ENCODE measurements at places on chromosomes 13 and 19.

DNA sequence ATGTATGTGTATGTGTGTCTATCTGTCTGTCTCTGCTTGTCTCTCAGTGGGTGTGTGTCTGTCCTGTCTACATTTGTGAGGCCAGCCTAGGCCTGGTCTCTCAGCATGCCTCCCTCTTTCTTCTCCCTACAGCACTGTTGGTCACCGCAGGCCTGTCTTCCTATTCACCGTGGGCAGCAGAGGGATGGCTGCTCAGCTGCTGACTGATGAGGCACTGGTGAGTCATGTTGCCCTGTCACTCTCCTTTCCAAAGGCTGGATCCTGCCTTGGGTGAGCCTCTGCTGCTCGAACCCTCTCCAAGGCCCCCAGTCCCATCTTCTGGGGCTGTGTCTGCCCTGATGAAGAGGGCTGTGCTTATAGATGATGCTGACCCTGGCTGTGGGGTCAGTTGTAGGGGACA lies 6.3 kb downstream of the ZNF71 start:
- no peak for DNase-seq

- peak; percentile 40 for DNase-seq
These were observed 817.2 kb downstream of the SLITRK1 start for GRCh38 chr13:83065108-83065507.

DNA sequence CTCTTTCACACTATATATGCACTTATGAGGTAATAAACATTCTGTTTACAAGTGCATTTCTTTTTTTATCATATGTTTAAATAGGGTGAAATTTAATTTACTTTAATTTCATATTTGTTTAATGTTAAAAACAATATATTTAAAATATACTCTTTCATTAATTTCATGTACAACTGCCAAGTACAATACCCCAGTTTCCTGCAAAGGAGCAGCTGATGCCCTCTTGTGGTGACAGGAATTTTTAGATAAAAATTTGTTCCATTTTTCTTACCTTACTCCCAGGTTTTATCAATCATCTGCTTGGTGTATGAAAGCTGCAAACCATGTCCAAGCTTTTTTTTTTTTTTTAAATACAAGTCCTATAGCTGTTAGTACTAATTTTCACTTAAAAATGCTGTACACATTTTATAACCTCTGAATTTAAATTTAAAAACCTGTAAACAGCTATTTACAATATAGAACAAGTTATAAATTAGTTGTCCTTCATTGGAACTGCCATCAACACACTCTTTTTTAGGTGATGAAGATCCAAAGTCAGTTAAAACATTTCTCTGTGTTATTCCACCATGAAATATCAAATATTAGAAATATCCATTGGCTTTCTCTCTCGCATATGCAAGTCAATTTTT lies 4.9 kb downstream of the PCDH20 start:
- DNase-seq = peak; percentile 54

DNA sequence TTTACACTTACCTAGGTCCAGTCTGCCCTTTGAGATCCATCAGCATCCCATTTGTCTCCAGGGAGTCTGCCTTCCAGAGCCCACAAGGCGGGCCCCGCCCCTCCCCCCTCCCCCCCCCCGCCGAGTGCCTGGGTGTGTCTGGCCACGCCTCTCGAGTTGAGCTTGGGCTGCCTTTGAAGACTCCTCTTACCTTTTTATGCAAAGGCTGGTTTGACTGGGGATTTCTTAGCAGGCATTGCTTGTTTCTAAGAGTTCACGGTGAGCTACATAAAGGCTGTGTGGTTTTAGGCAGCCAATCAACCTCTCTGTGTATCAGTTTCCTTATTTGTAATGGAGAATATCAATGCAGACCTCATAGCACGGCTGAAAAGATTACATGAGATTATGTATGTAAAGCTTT lies 11.3 kb downstream of the GPR12 start:
- DNase-seq = no peak

DNA sequence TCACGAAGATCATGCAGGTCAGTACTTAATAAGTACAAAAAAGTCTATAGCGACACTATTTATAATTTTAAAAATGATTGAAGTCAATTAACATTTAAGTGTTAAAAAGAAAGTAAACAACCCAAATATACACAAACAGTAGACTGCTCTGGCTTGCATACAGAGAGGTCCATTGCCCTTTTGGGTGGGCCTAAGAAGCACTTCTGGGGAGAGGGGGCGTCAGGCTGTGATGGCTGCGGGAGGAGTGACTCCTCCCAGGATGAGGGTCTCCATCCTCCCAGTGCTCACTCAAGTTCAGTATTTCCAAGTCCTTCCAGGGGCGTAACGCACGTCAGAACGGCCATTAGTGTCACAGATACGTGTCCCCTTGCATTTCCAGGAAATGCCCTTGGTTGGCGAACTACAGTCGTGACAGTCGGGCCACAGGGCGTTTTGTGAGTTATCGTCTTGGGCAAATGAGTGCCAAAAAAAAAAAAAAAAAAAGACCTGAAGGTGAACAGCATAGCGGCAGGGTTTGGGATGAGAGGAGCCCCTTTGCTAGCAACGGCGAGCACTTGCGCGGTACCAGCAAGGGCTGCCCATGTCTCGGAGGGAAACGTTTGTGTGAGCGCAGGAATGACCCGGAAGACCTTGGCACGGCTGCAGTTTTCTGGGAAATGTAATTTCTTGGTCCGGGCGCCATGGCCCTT lies at the start of gene SCGB2B2:
Gene SCGB2B2, minus strand, starts transcription at position 463 of the 689 bp plus-strand sequence. CDS start 82,596 bp downstream, outside the sequence.
- DNase-seq = no peak

DNA sequence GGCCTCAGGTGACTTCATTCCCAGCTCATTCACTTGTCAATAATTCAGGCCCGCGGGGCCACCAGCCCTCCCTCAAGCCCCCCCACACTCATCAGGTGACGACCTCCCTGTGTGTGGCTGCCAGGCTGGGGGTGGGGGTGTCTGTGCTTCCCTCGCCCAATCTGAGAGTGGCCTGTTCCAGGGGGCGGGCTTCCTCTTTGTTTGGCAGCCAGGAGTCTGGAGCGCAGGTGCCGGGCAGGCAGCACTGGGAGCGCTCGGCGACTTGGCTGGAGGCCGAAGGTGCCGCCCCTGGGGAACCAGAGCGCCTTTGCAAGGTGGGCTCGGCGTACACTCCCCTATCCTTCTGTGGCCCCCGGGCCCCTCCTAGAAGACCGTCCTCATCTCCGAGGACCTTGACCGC lies 5.4 kb upstream of the ZNF98 start:
- peak; percentile 21 for DNase-seq

DNA sequence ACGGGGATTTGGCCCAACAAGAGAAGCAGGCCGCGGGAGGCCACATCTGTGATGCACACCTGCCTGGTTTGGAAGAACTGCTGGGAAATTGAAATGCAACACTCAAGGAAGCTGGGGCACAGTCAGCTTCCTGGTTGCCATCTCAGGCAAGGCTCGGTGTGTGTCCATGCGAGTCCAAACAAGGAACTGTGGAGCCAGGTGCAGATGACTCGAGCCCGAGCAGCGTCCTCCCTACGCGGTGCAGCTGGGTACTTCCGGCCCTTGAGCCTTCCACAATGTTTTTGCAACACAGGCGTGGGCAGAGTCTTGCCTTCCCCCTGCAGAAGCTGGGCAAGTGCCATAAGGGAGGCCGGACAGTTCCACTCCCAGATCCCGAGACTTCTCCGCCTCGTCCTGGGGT lies 94.6 kb downstream of the CRYL1 start:
- DNase-seq = no peak

DNA sequence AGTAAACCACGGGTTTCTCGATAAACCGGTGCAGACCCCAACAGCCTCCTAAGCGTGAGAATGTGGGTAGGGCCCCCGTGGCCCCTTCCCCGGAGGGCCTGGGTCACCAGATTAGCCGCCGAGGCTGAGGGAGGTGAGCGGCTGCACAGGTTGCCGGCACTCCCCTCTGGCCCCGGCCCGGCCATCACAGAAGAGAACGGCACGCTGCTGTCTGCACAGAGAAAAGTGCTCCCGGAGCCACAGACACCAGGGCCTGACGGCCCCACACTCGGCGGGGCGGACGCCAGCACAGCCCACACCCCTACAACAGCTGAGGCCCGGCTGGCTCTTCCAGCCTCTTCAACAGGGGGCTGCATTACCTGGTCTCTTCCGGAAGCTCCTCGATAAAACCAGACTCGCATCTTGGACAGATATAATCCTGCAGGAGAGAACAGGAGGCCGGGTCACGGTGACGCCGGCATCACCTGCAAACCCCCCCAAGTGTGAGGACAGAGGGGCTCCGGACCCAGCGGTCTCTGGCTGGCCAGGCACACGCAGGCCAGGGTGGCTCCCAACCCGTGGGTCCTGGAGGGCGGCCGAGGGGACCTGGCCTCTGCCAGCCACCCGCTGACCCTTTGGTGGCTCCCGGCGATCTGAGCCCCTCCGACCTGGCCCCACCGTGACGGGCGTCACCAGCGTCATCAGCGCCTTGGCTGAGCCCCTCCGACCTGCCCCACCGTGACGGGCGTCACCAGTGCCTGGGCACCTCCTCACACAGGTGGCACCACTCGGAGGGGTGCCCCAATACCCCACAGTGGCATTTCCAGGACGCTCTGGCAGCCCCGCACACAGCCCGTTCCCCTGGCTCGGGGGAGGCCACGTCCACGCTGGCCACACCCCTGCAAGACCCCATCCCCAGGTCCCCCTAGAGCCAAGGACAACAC lies 10.3 kb downstream of the RNF126 start:
- DNase-seq = no peak

DNA sequence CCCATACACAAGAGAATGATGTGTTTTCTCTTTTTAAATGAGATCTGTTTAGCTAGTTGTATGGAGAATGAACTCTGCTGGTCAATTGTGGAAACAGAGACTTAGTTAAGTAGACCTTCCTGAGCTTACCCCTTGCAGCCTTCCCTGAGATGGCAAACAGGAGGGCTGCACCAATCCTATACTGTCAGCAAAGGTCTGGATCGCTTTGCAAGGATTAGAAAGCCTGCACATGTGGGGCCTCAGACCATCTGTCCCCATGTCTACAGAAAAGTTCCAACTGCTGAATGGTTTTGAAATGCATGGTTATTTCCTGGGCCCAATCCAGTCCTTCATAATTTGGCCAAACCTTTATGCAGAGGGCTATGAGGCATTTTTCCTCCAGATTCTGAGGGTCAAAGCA lies 183.9 kb upstream of the SLC10A2 start:
- no peak for DNase-seq

- DNase-seq = no peak
These were observed 111.4 kb downstream of the CCNA1 start for GRCh38 chr13:36543671-36544070.

DNA sequence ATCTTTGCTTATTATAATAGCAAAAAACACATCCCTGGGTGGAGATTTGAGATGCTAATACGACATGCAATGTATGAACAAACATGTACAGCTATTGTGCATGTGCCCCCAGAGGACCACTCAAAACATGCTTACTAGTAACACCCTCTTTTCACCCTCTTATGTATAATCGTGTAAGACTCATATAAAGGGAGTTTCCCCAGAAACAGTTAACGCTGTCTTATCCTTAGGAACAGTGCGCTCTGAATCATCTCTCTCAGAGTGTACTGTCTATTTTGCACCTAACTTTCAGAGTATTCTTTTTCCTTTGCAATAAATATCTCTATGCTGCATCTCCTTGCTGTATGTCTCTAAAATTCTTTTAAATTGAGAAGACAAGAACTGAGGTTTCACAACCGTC lies 2604.0 kb downstream of the PCDH9 start:
- DNase-seq = no peak

DNA sequence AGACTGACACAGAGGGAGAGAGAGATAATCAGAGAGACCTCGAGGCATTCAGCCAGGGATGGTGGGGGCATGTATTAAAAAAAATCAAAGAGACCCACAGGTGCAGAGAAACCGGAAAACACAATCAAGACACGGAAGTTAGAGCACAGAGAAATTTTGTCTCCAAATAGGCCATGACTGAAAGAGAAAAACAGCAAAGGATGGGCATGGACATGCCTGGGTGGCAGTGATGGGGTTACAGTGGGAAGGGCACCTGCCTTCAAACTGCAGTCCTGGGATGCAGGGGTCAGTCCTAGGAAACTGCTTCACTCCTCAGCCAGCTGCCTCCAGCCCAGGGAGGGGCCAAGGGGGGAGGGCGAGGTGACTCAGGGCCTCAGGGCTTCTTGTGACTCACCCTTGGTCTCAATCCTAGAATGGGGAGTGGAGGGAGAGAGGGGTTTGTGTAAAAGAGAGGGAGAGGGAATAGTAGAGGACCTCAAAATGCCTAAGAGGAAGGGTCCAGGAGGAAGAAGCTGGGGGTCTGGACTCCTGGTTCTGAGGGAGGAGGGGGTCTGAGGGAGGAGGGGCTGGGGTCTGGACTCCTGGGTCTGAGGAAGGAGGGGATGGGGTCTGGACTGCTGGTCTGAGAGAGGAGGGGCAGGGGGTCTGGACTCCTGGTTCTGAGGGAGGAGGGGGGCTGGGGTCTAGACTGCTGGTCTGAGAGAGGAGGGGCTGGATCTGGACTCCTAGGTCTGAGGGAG lies 3.6 kb upstream of the KCNN4 start:
- no peak for DNase-seq

DNA sequence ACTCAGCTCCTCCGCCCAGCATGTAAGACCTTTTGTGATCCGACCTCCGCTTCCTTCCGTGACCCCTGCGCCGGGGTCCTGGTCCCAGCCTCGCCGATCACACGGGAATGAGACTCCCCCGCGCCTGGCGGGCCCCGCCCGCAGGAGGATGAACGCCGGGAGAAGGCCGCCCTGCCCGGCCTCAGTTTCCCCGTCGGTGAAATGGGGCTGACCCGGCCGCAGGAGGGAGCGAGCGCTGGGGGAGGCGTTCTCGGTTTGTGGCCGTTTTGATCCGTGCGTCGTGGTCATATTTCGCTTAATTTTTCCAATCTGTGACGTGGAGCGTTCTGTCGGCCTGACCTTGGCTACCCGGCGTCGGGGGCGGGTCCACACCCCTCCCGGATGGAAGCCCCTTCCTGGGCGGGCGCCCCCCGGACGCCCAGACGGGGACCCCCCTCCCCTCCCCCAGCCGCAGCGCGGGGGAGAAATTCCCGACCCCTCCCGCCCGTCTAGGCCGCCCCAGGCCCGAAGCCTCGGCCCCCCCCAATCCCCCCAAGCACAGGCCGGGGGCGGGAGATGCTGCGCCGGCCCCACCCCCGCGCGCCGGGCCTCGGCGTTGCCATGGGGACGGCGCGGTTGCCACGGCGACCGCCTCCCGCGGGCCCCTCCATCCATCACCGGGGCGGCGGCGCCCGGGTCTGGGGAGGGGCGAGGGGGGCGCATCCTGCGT lies 11.1 kb downstream of the PALM start:
- peak; percentile 85 for DNase-seq

DNA sequence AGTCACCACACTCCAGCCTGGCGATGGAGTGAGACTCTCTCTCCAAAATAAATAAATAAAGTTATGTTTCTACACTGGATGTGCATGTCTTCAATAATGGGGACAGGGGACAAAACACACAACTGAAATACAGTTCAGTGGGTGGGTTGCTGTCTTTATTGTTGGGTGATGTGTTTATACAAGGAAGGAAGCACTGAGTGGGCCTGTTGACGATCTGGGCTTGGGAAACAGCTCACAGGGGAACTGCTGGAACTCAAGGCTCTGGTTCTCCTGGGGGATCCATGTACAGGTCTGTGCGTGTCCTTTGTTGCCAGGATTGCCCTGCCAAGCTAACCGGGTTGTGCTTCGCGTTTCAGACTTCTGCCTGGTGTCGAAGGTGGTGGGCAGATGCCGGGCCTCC lies 18.9 kb downstream of the SPINT2 start:
- no peak for DNase-seq
